ENCODE measurements at places on chromosomes 7 and 10.

DNA sequence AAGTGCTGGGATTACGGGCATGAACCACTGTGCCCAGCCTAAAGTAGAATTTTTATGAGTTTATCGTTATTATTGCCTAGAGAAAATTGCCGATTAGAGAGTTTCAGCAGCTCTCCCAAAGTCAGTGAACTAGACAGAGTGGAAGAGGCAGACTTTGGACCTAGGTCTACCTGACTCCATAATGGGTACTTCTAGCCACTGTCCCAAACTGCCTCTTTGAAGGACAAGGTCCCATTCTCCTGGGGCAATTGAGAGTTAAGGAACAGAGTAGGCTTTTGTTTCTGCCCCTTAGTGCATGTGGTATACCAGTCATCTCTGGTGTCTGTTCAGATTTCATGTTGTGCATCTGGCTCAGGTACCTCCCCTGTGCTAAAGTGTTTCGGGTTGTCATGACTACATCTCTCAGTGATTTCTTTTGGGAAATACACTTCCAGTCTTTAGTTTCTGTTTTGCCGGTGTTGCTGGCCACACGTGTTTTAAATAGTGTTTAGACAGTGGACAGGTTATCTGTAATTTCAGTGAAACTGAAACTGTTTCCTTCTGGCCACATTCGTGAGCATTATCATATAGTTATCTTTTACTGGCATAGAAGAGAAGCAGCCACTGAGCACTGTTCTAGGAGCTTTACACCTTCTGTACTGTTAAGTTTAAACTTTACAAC lies 4.7 kb downstream of the TMEM236 start:
- DNase-seq: no peak

- DNase-seq: no peak
Observed at GRCh38 chr7:28290496-28290895, 109.9 kb upstream of the JAZF1 start.

DNA sequence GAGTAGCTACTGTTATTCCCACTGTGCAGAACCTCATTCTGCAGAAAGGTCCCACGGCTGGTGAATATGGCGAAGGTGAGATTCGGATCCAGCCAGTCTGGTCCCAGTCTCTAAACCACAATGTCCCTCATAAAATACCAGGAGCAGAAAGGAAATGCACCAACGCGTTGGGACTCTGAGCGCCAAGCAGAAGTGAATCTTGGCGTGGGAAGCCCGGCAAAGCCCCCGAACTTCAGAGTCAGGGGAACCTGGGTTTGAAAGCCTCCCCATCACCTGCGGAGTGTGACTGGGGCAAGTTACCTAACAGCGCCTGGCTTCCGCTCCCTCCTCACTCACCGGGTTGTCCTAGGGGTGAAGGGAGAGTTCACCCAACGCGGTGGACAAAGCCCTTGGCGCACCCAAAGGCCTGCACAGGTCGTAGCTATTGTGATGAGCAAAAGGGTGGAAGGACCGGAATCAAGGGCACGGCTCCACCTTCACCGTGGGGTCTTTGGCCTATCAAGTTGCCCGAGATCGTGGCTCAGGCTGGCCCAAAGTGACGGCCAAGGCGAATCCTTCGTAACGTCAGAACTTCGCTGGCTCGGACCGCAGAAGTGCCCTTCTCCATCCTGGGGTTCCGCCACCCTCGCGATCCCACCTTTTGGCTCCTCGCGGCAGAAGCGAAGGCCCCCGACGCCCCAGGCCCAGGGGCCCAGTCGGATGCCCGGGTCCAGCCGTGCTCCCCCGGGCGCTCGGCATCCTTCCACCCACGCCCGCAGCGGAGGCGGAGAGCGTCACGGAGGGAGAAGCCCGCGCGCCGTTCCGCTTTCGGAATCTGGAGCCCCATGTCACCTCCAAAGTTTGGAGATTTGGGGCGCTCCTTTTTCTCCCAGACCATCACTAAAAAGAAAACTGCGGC lies 811 bp downstream of the RGS10 start:
- peak; percentile 51 for DNase-seq

- DNase-seq: no peak
Observed at GRCh38 chr10:77401683-77402082, 235.9 kb downstream of the KCNMA1 start.

- no peak for DNase-seq
Observed at GRCh38 chr7:75599244-75599781, 107.2 kb downstream of the SPDYE5 start.

DNA sequence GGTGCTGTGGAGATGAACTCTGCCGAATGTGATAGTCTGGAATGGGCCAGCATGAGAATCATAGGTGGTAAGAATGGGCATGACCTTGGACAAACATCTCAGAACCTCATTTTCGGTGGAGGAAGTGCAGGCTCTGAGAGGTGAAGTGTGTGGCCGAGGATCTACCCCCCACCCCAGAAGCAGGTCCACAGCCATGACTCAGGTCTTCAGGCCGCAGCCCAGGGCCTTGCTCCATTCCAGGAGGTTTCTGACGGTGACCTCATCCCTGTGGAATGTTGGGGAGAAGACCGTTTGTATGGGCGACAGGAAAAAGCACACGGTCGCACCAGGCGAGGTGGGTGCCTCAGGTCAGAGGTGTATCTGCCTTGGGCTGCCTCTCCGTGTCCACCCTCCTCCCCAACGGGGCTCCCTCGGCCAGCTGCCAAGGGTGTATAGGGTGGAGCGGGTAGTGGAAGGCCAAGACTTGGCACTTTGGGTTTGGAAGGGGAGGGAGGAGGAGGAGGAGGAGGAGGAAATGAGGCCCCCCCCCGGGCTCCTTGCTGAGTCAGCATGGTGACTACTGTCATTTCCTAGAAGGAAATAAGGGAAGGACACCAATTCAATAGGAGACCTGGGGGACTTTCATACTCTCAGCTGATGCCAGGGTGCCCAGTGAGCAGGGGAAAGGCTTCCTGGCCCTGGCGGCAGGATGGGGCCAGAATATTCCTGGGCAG lies 168.0 kb upstream of the RHEB start:
- no peak for DNase-seq

DNA sequence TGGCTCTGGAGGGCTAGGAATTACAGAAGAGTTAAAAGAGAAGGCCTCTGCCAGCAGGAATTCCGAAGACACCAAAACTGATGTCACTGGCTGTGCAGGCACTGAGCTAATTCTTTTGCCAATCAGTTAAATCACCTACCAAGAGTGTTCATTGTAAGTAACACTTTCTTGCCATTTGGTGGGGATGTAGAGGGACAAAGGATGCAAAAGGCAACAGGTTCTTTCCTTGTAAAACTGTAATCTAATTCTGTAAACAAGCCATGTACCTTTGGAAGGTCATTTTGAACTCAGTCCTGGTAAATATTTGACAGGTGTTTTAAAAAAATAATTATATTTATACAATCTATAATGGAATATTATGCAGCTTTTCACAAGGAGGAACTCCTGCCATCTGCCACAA lies 438.4 kb downstream of the AUTS2 start:
- no peak for DNase-seq

- no peak for DNase-seq
Observed at GRCh38 chr7:84688671-84689070, 494.1 kb upstream of the SEMA3A start.

DNA sequence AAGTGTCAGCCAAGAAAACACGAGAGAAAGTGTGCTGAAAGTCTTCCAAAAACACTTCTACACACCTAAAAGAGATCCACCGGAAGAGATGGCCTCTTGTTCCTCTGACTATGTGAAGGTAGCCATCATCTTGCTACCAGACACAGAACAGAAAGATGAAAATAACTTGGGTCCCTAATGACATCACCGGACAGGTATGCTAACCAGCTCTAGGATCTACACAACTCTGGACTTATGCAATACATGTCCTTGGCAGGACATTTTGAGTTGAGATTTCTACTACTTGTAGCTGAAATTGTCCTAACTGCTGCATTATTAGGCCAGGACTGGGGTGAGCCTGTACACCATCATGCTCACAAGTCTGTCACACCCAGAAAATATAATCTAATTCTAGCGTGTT lies 358.7 kb downstream of the ELMO1 start:
- DNase-seq: no peak

DNA sequence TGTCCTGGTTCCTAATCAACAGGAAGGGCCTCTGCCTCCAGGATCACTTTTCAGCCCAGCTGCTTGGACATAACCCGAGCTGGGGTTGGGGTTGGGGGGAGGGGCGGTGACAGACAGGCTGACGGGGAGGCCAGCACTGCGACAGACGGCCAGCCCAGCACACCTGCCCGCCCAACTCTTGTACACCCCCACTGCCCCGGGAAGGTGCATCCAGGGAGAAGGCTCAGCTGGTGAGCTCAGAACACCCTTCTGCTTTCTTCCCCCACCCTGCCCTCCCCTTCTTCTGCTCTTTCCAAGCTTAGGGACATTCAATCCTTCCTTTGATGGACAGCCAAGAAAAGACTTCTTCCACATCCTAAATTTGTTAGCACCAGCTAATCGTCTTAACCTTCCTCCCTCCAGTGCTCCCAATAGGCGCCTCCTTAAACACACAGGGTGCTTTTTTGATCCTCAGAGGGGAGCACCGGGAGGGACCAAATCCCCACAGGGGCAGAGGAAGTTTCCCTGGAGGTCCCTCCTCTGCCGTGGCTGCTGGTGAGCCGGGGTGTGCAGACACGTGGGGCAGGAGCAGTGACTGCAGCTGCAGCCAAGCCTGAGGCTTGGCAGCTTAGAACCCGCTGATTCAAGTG lies 44.7 kb downstream of the COL13A1 start:
- no peak for DNase-seq

DNA sequence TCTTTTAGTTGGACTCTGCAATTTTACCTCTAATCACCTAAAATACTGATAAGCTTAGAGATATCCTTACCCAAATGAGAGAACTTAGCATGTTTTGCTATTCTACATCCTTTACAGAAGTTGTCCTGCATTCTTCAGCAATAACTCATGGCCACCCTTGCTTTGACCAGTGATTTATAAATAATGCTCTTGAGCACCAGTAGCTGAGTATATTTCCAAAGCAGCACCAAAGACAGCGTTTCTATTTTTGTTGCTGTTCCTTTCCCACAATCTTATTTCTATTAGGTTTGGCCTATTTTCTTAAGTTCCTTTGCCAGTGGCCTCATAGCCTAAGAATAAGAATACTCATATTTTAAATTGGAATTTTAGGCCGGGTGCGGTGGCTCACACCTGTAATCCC lies 15.0 kb downstream of the ARPC1A start:
- DNase-seq: no peak

DNA sequence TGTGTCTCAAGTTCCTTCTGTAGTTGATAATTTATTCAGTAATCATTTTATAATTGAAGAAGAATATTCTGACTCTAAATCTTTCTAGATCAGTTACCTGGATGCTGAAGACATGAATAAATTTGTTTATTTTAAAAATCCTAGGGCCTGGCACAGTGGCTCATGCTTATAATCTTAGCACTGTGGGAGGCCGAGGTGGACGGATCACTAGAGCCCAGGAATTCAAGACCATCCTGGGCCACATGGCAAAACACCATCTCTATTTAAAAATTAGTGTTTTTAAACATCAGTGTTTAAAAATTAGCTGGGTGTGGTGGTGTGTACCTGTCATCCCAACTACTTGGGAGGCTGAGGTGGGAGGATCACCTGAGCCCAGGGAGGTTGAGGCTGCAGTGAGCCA lies 9.3 kb downstream of the POR start:
- no peak for DNase-seq

DNA sequence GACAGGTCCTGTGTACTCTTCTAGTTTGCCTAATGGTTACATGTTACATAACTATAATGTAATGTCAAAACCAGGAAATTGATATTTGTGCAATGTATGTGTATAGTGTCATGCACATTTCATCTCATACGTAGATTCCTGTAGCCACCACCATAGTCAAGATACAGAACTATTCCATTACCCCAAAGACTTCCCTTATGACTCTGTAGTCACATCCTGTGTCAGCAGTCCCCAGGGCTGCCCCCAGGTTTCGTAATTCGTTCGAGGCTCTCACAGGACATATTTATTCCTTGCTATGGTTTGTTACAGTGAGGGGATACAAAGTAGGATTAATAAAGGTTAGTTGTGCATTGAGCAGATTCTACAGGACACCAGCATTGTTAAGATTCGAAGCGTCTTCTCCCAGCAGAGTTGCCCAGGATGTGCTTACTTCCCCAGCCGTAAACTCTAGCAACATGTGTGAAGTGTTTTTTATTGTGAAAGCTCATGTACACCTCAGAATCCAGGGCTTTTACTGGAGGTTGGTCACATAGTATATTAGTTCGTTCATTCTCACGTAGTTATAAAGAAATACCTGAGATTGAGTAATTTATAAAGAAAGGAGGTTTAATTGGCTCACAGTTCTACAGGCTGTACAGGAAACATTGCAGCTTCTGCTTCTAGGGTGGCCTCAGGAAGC lies 18.6 kb downstream of the RABGEF1 start:
- DNase-seq: no peak

DNA sequence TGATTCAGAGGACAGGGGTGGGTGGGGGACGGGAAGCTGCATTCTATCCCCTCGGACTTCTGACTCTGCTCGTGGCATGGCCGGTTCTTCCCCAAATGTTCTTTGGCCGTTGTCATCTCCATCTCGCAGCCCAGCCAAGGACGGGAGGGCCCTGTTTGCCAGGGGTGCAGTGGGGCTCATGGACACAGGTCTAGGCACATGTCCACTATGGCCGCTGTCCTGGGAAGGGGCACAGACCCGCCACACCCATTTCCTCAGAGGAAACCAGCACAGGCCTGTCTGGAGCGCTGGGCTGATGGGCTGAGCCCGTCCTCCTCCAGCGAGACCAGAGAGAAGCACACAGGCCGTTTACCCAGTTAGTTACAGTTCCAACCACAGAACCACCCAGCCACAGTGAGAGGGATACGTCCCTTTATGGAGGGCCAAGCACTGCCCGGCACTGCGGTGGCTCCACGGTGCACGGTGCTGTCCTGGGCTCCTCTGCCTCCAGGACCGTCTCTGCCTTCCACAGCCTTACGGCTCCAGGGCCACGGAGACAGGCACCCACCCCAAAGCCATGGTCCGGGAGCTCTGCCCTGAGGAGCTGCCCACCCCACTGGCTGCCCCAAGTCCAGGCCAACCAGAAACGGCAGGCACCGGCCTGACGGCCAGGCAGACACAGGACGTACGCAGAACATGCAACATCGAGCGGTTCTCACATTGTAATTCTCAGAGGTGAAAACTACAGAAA lies 20.2 kb downstream of the DPYSL4 start:
- no peak for DNase-seq

DNA sequence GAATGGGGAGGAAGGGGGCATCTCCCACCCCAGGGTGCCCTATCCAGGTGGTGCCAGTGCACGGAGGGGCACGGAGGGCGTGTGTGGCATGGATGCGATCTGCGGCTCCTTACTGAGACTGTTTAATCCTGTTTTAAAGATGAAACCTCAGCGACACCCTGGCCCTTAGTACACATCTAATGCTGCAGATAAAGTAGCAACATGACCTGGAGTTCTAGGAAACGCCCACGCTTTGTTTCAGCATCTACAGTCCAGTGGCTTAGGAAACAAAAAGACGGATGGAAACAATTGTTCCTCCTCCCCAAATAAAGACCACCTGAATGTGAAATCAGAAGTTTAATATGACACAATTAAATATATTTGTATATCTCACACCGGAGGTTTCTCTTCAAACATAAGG lies 201.9 kb downstream of the DNAJB6 start:
- DNase-seq: no peak

- DNase-seq: no peak
Observed at GRCh38 chr7:152865011-152865410, 105.5 kb downstream of the ACTR3B start.

- DNase-seq: no peak
Observed at GRCh38 chr7:91892099-91892705, 11.7 kb upstream of the MTERF1 start.
